ENCODE measurements at places on chromosomes 4 and X. TPM values are rescaled to one million over a fixed set of nuclear protein-coding genes. Genes with fewer than 3 reads are reported as not detected.
A peak's percentile ranks its signal among the peaks of the same experiment; 100 is the strongest.

DNA sequence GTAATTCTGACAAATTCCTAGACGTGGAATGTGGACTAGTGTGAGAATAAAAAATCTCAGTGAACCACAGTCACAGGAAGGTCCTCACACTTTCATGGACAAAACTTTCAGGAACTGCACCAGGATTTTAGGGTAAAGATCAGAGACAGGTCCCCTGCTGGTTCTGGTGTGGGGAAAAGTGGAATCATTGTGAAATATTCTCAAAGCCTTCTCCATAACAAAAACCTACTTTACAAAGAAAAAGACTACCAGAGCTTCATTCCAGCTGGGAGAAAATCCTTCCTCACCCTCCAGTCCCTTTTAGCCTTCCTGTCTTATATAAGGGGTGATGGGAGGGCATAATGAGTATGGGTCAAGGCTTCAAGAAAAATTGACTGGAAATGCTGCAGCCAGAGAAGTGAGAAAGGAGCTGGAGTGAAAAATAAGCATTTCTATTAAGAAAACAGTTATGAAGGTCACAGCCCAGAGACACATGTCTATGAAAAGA is 325.8 kb downstream of the ARAP2 start:
- DNase-seq: no peak

DNA sequence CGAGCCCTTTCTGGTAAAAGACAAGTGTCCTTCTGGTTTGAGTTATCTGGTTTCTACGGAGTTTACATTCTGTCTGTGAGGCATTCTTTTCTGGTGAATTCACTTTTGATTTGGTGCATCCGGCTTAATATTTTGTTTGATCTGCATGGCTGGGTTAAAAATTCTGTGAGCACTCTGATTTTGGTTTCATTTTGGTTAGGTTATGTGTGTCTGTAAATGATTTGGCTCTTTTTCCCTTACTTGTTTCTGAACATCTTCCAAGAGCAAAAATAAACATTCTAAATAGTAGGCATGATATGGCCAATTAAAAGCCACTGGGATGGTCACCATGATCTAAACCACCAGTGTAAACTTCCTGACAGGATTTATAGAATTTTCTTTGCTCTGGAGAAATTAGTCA is 85.7 kb upstream of the PTPN13 start:
- DNase-seq: no peak

DNA sequence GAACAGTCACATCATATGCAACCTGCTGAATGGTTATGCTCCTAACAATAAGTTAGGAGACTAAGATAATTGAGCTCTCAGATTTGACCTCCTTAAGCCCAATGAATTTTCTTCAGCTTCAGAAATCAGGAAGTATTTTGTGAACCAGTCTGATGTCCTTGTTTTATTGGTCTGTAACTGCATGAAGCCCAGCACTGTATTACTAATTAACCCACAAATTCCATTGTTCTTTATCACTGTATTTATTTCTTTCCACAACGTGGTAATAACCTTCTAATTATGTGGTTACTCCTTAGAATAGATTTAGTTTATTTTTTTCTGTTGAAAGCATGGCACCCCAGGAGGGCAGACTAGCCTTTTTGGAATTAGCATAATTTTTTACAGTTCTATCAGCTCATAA is 3.9 kb upstream of the MFAP3L start:
- no peak for DNase-seq

DNA sequence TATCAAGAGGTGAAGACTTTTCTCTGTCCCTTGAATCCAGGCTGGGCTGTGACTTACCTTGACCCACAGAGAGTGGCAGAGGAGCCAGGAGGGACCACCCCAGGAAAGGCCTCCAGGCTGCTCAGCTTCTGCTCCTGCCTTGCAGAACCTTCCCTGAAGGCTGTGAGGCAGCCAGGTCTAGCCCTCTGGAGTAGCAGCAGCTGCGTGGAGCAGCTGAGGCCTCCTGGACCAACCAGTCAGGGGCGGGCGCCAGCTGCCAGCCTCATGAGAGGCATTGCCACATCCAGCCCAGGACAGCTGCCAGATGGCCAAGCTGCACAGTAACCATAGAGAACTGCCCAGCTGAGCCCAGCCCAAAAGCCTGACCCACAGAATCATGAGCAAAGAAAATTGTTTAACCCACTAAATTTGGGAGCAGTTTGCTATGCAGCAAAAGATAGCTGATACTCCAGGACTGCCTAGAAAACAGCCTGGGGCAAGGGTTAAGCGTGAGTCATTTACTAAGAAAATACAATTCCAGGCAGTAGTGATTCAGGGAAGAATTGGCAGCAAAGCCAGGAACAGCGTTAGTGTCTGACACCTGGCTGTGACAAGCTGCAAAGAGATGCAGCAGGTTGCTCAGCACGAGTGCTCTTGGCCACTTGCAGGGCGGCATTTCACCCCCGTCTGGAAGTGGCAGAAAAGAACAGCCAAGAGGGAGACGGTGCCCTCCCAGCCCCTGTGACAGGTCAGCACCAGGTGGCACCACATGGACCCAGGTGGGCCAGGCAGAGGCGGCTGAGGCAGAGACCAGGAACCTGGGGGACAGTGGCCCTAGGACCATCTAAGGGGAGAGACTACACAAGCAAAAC is 14.7 kb upstream of the PDE6B start:
- no peak for DNase-seq

DNA sequence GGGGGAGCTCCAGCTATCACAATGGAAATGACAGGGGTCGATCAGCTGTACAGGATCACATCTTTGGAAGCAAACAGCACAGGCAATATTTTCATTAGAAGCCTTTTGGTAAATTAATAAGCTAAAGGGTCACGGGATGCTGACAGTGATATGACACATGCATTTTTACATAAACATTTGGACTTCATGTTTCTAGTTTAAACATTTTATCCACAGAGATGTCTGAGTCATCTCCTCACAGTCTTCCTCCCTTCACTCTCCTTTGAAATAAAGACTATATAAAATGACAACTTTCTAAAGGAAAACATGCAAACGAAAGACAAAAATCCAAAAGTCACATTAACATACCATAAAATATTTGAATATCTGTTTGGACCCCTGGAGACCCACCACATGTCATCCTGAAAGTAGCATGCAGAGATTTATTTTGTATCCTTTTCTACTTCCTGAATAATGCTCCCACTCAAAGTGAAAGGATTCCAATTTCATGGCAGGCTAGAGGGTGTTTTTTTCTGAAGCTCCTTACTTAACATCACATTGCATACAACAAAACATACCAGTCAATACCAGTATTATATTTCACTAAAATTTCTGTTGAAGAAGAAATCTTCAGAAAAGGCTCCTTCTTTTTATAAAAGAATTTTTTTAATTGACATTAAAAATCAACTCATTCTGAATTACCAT is 200.1 kb upstream of the PPARGC1A start:
- no peak for DNase-seq

GRCh38 chr4:147157860-147158701 is 212.4 kb upstream of the TTC29 start:
- DNase-seq: peak; percentile 22

DNA sequence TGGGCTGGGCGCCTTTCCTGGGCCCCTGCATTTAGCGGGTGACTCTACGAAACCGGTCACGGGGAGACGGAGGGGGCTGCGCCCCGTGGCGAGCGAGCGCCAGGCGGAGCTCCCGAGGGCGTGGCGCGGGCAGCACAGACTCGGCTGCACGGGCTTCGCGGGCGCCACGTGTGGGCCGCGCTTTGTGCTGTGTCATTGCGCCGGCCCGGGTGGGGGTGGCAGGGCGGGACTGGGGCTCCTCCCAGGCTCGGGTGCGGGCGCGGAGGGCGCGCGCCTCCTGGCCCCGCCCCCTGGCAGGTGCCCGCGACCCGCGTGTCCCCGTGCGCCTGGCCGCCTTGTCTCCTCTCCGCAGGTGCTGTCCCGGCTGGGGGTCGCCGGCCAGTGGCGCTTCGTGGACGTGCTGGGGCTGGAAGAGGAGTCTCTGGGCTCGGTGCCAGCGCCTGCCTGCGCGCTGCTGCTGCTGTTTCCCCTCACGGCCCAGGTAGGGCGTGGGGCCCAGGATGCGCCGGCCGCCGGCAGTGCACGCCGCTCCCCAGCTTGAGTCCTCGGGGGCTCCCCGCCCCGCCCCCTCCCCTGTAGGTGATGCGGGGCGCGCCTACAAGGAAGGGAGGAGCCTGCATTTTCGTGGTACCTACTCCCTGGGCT is 651 bp downstream of the UCHL1 start:
- DNase-seq: peak; percentile 53

- no peak for DNase-seq
Observed at GRCh38 chr4:153205757-153206156, 1.5 kb downstream of the TRIM2 start.

GRCh38 chrX:132444936-132445335 is 43.9 kb downstream of the MBNL3 start:
- no peak for DNase-seq

DNA sequence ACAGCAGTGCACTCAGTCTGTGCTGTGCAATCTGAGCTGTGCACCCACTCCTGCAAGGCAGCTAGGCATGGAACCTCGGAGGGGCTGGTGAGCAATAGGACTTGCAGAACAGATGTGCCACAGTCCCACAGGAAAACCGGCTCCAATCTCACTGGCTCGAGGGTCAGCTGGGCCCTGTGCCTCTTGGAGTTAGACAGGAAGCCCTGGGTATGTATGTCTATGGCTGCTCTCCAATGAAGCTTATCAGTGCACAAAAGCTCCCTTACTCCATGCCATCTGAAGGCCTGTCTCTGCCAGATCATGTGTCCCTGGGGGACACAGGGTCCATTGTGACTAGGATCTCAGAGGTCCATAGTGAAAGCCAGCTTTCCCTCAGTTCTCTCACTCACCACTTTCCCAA is 335.8 kb downstream of the SH3BGRL start:
- DNase-seq: no peak

DNA sequence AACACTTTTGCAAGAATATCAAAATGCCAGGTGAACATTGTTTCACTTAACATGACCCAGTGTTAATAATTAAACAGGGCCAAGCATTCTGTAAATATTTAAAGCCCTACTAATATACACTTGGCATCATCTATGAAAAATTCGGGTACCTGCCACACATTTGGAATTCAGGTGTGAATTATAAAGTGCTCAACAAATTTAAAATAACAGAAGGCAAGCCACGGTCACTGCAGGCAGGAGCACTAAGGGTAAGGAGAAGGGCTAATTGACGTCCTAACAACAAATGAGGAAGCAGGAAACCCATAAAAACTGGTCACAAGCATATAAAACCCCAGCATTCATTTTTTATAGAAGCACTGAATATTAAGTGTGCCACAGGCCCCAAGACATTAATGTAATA is 43.8 kb upstream of the CPEB2 start:
- DNase-seq: no peak

GRCh38 chr4:100609810-100610209 is 92.0 kb upstream of the EMCN start:
- DNase-seq: no peak

DNA sequence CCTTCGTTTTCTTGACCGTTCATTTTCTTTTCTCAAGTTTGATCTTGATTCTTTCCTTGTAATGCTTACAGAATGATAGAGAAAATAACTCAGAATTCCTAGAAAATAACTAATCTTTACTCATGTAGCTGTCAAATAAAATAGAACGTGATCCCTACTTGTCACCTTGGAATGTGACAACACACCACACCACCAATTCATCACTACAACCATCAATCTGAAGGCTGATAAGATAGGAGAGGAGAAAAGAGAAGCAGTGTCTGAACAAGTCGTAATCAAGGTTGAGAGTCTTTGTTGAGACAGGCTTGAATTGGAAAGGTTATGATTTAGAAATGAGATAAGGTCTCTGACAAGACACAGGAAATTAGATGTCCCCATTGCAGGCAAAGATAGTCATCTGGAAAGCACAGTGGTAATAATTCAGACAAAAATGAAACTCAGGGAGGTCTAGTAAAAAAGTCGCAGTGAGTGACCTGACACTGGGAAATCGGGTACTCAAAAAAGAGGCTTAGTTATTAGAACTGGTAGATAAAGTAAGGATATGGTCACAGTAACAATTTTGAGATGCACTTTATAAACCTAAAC is 456.2 kb downstream of the FAT4 start:
- DNase-seq: no peak

DNA sequence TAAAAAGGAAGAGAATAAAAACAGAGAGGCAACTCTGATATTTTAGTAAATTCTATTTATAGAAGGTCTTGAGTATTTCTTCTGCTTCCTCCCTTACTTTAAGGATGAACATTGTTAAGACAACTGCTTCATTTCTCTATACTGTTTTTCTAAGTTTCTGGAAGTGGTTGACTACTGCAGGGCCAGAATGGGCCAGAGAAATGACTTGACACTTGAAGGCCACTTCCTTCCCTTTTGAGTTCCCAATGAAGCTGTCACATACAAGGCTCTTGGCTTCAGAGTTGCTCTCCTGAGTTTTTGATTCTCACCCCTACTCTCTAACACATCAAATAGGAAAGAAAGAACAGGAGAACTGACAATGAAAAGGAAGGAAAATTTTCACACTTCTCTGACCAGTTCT is 37.6 kb downstream of the PKD2 start:
- DNase-seq: no peak

GRCh38 chr4:95531141-95531540 is 17.6 kb downstream of the UNC5C start:
- DNase-seq: no peak

Gene HMX1
- total RNA-seq: not detected

Gene TASL
- total RNA-seq: 2.6 TPM

GRCh38 chr4:110900213-110900769 is 277.4 kb upstream of the PITX2 start:
- no peak for DNase-seq

Gene EDA
- 0.94 TPM for total RNA-seq

- no peak for DNase-seq
Observed at GRCh38 chr4:18756671-18757070, 735.1 kb upstream of the LCORL start.

Gene HSFX3
- not detected for total RNA-seq

GRCh38 chr4:8176547-8177399 is 18.2 kb upstream of the ABLIM2 start:
- DNase-seq: peak; percentile 42

Gene SPATA4
- total RNA-seq: not detected

DNA sequence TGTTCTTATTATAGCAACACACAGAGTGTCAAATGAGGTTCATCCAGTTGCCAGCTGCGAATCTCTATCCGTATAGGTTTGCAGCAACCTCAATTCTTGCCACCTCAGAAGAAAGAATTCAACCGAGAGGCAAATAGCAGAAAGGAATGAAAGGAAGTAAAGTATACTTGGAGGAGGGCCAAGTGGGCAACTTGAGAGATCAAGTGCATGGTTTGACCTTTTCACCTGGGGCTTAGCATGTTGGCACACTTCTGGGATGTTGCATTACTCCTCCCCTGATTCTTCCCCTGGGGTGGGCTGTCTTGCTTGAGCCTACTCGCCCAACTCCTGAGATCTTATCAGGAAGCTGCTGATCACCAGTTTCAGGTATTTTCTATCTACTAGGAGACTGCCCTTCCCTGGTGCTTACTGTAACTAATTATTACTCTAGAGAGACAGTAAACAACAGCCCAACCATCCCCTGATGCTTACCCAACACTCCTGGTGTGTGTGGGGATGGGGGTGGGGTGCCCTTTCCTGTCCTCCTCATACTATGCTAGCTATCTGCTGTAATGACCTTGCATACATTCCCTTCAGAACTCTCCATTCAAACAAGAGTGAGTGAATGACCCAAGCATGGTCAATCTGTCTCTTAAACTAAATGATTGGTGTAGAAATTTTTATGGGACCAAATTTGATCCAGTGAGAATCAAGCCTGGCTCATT is 7.3 kb upstream of the TMEM33 start:
- DNase-seq: no peak

Gene MND1
- 29.1 TPM for total RNA-seq

- DNase-seq: no peak
Observed at GRCh38 chr4:105075045-105075444, 71.6 kb upstream of the TET2 start.

Gene C4orf36
- 0.44 TPM for total RNA-seq
